Muscle of back (tissue), 13 donors: ENCODE measurements at places on chromosomes 1 and 21. TPM values are rescaled to one million over a fixed set of nuclear protein-coding genes. Genes with fewer than 3 reads are reported as not detected.

The CRABP2 gene
- 277 TPM for polyA plus RNA-seq

DNA sequence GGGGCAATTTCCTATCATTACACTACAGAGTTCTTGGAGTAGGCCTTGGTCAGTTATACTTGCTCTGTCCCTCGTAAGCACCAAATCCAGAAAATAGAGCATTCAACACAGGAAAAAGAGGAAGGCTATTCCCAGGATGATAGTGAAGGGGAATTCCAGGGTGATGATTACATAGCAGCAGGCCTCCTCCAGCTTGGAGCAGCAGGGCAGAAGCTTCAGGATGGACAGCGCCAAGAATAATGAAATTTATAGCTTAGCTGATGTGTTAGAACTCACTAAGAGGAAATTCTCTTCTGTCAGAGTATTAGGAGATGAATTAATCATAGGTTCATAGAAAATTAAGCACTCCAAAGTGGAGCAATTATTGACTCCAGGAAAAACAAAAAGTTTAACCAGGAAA, 10.8 kb upstream of the SMAP2 start:
- peak; percentile 17 for DNase-seq

DNA sequence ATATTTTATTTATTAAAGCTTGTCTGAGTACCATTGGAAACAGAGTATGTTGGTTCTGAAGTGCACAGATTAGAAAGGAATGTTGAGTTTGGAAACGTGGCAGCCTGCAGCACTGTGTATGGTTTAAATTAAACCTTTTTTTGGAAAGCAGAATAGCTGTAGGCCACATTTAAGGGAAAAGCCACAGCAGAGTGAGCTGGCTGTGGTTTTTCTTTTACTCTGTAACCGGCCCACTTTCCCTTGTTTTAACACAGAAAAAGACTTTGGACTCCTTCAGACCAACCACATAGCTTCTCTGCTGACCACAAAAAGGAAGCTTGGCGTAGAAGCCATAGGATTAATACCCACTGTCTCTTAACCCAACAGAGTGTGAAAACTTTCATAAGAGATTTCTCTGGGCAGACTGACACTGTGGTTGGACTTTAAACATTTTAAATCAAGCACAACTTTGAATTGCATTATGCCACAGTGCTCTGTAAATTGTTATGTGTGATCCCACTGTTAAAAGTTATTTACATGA, 75.2 kb downstream of the NFIA start:
- DNase-seq = peak; percentile 92

The DMRTA2 gene
- polyA plus RNA-seq = 0.09 TPM
